ENCODE measurements at places on chromosomes 2 and 18.
A peak's percentile ranks its signal among the peaks of the same experiment; 100 is the strongest.

GRCh38 chr2:187150670-187151069 lies 297.4 kb downstream of the CALCRL start:
- DNase-seq: no peak

GRCh38 chr2:18566145-18566769 lies 5.8 kb upstream of the RDH14 start:
- DNase-seq: no peak

- peak; percentile 30 for DNase-seq
These were observed at the start of gene SCN1A for GRCh38 chr2:166127217-166128155. TSS of gene SCN1A (minus strand) at chr2:166128020. CDS start at chr2:166073621, 54,399 bp downstream.

DNA sequence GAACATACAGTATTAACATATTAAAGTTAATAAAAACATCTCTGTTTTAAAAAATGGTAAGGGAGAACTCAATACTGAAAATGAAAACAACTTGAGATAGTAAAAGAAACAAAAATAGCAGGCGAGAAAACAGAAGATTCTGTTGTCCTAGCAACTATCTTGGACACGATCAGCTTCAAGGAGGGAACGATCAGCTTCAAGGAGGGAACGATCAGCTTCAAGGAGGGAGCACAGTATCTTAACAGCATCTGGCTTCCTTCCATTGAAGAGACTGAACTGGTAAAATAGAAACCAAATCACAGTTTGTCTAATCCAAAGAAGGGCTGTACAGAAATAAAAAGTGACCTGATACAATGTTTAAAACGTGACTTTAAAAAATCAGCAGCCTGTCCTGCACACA lies 51.8 kb downstream of the NDUFA10 start:
- no peak for DNase-seq

GRCh38 chr2:233338046-233338445 lies 16.2 kb upstream of the DGKD start:
- no peak for DNase-seq

DNA sequence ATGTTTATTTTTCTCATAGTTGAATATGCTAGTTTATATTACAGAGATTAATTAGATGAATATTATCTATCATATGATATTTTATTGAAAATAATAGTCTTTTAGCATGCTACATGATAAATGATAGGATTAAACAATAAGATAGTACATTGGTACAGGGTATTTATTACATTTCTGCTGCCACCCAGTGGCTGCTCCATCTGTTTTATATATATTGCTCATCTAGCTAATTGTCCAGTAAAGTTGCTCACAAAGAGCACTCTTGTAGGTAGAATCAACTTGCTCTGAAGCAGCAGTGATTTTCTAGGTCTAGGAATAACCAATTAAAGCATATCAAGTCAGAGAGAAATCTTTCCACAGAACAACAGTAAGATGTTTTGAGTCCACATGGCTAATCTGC lies 183.3 kb downstream of the ASXL3 start:
- DNase-seq: peak; percentile 37

GRCh38 chr2:127128445-127128904 lies 21.5 kb upstream of the BIN1 start:
- peak; percentile 86 for DNase-seq

DNA sequence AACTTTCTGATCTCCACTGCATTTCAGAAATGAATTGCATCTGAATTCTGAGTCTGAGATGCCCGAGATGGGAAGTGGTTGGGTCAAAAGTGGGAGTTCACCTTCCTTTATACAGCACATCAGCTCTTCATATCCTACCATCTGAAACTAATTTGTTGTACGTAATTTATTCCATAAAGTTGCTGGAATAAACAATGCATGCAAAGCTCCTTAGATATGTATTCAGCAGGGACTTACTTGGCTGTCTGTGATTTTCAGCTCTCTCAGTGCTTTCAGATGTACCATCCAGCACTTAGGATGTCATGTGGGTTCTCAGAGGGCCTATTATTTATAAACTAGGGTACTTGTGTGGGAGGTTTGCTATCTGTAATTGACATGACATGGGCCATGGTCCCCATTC lies 46.9 kb upstream of the EFEMP1 start:
- DNase-seq: no peak

- no peak for DNase-seq
These were observed 231.6 kb upstream of the ERBB4 start for GRCh38 chr2:212770240-212770639.

GRCh38 chr2:144211065-144211464 lies 308.9 kb downstream of the ZEB2 start:
- DNase-seq: no peak
